Activated CD4-positive, CD25-positive, alpha-beta regulatory T cell treated with anti-CD3 and anti-CD28 coated beads, Interleukin-2, amount 50 U/mL, for 72 hours (primary cell): ENCODE measurements at places on chromosomes 3 and 15.

- DNase-seq = peak; percentile 41
Measured at GRCh38 chr3:71010726-71011455, 572.6 kb downstream of the FOXP1 start.

GRCh38 chr3:48621461-48621869, at the start of gene TMEM89:
Gene TMEM89, minus strand, starts transcription at chr3:48621769. Its CDS starts 13 bp downstream, at chr3:48621756.
- DNase-seq = no peak

DNA sequence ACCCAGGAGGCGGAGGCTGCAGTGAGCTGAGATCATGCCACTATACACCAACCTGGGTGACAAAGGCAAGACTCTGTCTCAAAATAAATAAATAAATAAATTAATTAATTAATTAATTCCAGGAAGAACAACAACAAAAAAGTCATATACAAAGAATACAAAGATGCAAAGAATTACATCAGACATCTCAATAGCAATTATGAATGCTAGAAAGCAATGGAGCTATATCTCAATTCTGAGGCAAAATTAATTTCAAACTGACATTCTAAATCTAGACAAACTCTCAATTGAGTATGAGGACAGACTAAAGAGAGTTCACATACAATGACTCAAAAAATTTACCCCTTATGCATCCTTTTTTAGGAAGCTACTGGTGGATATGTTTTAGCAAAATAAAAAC, 69.6 kb upstream of the CTNNB1 start:
- no peak for DNase-seq

GRCh38 chr3:39222462-39222861, 30.1 kb upstream of the XIRP1 start:
- no peak for DNase-seq

DNA sequence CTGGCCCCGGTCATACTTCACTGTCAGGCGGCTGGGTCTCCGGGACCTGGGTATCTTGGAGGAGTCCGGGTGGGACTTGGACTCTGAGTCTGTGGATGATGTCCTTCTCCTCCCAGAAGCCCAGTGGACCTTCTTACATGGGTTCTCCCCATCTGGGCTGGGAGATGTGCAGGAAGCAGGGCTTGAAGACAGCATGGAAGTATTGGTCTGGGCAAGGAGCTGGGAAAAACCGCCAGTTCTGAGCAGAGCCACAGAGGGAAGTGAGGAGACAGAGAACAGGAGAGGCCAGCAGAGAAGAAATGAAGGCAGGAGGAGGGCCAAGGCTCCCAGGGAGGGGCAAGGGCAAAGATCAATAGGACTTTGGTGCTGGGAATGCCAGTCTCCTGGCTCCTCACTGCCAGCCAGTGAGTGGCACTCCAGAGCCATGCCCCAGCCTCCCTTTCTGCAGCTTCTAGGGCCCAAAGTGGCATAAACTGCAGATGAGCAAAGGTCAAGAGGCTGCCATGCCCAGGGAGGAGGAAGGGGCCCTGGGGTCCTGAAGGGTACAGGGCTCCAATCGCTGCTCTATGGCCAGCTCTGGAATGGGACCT, at the start of gene PPP1R14D:
PPP1R14D (minus strand) TSS at position 262 of the 590 bp plus-strand sequence; CDS start at position 195, 67 bp downstream.
- DNase-seq = no peak

DNA sequence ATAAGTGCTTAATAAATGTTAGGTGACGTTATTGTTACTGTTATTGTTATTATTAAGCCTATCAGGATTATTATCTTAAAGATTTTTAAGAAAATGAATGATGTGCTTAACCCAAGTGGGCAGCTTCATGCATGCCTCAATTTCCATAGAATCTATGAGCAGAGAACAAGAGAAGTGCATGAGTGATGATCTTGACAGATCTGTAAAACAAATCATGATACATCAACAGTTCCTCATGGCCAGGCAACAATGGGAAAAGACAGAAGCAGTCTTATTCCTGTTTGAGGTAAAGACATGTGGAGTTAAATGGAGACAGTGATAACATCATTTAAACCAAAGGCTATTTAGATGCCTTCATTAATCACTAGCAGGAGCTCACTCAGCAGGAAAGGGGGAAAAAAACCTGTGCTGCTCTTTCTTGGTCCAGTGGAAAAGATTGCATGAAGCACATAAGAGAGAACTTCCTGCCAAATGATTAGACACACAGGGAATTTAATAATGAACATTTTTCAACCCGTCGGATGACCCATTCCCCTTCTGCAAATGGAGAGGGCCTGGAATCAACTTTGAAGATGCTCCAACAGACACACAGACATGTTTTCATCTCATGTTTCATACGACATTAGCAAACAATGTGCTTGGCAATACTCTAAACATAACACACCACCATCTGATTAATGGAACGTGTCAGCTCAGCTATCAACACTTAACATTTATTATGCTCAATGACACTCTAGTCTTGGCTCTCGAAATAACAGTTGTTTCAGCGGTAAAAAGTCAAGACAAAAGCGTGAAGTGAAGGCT, 212.2 kb upstream of the LRRN1 start:
- DNase-seq = no peak

GRCh38 chr3:152870027-152870426, 35.1 kb downstream of the P2RY1 start:
- DNase-seq = no peak

- no peak for DNase-seq
Measured at GRCh38 chr3:189389346-189389745, 217.6 kb downstream of the TPRG1 start.

DNA sequence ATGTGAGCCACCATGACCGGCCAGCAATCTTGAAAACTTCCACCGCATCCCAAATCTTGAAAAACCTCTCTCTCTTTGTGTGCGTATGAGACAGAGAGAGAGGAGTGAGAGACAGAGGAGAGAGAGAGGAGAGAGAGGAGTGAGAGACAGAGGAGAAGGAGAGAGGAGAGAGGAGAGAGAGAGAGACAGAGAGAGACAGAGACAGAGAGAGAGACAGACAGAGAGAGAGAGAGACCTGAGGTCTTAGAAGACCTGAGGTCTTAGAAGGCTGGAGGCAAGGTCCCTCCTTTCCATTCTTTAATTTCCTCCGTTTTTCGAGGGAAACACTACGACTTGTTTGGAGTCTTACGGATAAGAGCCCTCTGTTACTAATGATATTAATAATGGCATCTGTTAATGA, 39.5 kb downstream of the TMEM40 start:
- DNase-seq = no peak

DNA sequence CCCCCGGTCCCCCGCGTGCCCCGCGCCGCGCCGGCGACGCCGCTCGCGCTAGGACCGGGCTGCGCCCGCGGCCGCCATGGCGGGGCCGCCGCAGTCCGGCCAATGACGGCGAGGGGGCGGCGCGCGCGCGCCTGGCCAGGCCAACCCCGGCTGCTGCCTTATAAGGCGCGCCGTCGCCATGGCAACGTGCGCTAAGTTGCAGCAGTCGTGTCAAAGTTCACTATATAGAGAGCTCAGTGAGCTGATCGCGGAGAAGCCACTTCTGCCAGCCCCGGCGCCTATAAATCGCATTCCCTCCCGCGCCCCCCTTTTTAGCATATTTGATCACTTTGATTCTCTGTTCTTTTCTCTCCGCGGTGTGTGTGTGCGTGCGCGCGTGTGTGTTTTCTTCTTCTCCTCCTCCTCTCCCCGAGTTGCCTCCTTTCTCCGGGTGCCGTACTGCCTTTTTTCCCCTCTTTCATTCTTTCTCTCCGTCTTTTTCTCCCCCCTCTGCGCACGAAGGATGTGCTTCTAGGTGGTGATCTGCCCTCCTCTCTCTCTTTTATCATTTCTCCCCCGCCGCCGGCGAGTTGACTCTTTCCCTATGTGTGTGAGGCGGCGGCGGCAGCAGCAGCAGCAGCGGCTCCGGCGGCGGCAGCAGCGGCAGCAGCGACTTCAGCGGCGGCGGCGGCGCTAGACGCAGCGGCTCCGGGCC, at the start of gene NR2F2:
NR2F2 (plus strand) TSS at position 251 of the 694 bp plus-strand sequence. CDS start 1,406 bp downstream, outside the sequence.
- peak; percentile 47 for DNase-seq

GRCh38 chr3:69868841-69869420, 129.7 kb downstream of the MITF start:
- no peak for DNase-seq

DNA sequence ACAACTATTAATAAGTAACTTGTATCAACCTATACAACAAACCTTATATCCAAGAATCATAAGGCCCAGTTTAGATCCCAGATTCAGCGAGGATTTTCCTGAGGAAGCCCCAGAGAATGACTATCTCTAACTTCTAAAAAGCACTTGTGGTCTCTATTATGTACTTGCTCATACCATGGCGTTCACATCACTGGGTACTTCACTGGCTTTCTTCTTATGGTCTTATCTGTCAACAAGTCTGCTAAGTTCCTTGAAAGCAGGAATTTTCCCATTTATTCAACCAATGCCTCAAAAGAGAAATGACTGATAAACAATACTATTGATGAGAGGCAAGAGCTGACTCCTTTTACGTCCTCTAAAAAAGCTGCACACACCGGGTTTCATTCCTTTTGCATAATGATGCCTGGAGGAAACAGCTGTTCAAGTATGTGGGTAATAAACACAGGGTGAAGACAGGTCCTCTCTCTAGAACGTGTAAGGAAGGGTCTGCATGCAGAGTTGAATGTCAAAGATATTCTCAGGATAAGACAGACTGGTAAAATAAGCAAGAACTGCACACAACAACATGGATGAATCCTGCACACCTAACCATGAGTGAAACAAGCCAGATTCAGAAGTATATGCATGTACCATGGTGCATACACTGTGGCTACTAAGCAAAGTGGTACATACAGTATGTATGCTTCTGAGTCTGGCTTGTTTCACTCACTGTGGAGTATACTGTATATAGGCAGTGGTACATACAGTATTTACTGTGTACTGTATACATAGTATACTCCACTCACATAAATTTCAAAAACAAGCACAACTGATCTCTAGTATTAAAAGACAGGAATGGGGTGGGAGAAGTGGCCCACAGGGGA, 408.7 kb downstream of the SHQ1 start:
- DNase-seq = no peak

DNA sequence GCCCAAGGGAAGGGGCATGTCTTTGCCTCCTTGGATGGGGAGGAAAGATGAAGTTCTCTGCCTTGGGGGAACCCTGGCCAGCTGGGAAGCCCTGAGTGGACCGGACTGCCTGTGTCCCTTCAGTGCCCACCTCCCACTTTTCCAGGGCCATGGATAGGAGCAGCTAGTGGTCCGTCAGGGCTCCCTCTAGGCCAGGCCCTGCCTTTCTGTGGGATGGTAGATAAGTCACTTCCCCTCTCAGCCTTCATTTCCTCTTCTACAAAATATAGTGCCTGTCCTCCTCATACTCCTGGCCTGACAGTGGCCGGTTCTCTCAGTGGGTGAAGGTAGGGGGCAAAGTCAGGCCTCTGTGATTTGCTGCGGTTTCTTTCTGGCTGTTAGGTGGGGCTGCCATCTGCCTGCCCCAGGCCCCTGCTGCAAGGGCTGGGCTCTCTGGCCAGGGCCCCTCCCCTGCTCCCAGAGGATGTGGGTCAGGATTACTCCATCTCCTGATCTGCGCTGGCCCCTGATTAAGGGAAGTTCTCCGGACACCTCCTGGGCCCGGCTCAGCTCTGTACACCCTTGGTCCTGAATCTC, 1.4 kb downstream of the PLEKHO2 start:
- no peak for DNase-seq

- no peak for DNase-seq
Measured at GRCh38 chr15:101451266-101451799, 38.2 kb downstream of the PCSK6 start.

DNA sequence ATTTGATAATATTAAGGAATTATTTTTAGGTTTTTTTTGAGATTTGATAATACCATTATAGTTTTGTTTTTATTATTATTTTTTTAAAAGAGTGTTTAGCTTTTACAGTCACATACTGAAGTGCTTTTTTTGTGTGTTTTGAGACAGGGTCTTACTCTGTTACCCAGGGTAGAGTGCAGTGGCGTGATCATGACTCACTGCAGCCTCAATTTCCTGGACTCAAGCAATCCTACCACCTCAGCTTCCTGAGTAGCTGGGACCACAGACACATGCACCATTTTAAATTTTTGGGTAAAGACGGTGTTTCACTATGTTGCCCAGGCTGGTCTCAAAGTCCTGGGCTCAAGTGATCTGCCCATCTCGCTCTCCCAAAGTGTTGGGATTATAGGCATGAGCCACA, 73.0 kb downstream of the SUMF1 start:
- DNase-seq = no peak

- no peak for DNase-seq
Measured at GRCh38 chr15:92061511-92062195, 208.1 kb downstream of the SLCO3A1 start.

DNA sequence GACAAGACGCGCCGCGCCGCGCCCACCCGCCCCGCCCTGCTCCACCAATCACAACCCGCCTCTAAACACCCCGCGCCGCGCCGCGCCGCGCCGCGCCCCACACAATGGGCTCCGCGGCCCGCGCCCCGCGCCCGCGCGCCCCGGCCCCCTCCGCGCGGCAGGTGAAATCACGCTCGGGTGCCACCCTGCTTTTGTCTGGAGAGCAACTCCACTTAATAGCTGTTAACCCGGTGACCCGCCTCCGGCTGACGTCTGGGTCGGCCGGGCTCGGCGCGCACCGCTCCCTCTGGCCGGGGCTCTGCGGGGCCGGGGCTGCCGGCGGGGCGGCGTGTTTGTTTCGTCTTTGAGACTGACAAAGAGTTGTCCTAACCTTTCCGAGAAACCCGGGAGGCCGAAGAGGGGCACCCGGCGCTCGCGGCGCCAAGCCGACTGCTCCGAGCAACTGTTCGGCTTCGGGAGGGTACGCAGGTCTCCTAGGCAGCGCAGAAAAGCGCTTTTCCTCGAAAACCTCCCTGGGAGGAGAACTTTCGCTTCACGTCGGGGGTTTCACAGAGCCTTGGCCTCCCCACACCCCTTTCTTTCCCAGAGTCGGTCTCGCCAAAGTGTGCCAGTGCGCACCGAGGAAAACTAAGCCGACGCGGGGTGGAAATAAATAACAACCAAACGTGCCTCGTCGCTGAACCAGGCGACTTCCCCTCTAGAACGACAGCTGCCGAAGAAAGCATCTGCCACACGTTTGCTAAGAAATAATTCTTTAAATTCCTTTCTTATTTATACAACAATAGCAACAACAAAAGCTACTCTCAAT, 518.4 kb downstream of the FOXP1 start:
- peak; percentile 77 for DNase-seq

DNA sequence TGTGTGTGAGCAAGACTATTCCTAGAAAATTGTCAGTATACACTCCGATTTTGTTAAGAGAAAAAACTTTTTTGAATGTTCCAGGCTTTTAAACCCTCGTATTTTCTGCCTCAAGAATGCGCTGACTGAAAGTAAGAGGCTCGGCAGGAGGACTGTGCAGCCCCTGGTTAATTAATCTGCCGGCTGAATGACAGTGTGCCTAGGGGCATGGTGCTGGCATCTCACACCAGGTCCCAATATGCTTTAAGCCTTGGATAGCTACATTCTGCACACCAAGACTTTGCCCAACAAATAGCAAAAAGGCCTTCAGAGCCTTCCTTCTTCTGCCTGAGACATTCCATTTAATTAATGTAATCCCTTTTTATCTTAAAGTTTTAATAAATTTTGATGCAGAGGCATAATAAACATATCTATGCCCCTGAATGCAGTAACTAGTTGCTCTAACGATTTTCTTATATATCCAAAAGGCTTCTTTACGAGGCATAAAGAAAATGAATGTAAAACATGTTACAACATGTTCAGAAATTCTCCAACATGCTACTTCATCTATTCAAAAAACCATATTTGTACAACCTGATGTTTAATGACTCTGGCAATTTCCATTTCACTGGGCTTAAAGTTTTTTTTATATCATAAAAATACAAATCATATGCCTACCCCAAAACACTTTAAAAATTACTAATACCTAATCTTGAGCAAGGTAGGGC, 37.9 kb downstream of the DPH6 start:
- no peak for DNase-seq
